ENCODE measurements at places on chromosomes 1 and 21.

DNA sequence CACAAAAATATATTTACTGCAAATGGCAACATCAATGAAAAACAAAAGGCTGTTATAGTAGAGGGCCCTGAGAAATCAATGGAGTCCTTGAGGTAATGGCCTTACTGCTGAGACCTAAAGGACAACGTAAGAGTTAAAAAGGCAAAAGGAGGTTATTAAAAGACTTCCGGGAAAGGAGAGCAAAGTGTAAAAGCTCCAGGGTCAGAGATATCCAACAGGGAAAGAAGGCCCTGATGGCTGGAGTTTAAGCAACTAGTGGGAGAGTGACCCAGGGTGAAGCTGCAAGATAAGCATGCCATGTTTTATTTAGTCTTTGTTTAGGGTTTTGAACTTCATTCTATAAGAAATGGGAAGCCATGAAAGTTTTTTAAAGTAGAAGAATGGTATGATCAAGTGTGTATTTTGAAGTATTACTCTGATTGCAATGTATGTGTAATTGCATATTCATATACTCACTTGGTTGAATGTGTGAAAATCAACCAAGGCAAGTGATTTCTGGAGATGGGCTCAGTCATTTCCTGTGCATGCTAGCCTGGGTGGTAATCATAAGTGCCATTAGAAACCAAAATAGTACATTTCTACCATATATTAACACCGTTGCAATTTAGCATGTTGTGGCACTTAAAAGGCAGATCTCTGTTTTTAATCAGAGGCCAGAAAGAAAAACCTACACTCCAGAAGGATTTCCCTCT, 5.3 kb upstream of the DPYD start:
- DNase-seq: no peak

DNA sequence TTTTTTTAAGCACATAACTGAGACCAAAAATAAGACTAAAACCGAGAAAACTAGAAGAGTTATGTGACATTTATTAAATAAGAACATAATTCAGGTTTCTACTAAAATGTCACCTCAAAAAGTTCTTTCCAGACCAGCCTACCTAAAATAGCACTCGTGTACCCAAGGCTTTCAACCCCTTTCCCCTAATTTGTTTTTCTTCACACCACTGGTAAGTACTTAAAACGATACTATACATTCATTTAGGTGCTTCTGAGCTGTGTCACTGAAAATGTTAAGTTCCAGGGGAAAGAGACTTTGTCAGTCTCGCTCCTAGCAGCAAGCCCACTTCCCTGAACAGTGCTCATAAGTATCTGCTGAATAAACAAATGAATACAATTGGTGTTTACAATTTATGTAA, 6.8 kb downstream of the RRAGC start:
- DNase-seq: no peak

GRCh38 chr1:143610196-143610595, 361.6 kb downstream of the FAM72C start:
- no peak for DNase-seq

GRCh38 chr1:61079296-61079897, 3.0 kb upstream of the NFIA start:
- DNase-seq: no peak

GRCh38 chr1:176241385-176242015, 34.4 kb upstream of the COP1 start:
- DNase-seq: no peak

DNA sequence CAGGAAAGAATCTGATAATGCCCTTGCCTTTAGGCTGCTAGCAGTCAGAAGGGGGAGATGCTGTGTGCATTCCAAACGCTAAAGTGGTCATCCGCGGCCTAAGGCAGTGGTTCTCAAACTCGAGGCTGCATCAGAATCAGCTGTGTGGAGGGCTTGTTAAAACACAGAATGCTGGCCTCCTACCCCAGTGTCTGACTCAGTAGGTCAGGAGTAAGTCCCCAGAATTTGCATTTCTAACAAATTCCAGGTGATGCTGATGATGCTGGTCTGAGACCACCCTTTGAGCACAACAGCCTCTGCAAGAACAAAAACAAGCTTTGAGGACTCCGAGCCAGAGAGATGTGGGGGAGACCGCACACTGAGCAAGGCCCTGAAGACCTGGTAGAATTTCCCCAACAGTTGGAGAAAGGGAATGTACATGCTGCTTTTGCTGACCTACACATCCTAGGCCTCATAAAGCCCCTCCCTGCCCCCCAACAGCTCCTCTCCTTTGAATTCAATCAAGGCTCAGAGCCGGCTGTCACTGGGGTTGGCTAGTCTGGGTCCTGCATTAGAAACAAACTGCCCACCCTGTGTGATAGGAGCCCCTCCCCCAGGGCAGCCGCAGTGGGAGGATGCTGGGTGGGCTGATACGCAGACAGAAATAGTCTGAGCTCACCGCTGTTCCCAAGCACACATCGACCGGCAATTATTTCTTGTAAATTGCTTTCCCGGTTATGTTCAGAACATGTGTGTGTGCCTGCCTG, 27.1 kb downstream of the SHISAL2A start:
- DNase-seq: no peak

DNA sequence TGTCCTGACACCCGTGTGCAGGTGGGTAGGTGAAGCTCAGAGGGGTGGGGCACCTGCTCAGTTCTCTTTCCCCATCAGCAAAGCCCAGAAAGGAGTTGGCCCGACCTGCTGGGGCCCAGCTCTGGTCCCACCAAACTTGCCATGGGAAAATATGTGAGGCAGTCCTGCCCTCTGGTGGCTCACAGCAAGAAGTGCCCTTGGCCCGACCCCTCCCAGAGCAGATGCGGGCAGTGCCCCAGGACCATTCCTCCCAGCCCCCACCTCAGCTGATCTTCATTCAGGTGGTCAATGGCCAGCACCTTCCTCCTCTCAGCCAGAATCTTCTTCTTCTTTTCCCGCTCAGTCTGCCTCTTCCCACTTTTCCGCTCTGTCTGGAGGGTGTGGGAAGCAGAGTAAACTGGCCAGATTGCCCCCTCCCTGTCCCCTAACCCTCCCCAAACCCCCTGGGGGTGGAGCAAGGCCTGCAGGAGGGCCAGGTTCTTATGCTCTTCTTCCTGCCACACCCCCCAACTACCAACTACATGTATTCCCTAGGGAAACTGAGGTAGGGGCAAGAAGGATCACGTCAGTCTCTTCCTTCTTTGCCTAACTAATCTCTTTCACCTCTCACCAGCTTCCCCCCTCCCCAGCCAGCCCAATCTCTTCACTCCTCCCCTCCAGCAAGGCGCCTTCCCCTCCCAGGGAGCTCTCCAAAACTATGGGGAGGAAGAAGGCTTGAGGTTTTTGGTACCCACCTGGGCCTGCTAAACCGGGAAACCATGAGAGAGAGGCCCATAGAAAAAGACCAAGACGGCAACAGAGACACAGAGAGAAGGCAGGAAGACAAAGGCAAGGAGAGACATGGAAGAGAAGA, 15.6 kb downstream of the TNNT2 start:
- DNase-seq: peak; percentile 50

- DNase-seq: no peak
Measured at GRCh38 chr1:214793708-214794107, 190.7 kb downstream of the CENPF start.

DNA sequence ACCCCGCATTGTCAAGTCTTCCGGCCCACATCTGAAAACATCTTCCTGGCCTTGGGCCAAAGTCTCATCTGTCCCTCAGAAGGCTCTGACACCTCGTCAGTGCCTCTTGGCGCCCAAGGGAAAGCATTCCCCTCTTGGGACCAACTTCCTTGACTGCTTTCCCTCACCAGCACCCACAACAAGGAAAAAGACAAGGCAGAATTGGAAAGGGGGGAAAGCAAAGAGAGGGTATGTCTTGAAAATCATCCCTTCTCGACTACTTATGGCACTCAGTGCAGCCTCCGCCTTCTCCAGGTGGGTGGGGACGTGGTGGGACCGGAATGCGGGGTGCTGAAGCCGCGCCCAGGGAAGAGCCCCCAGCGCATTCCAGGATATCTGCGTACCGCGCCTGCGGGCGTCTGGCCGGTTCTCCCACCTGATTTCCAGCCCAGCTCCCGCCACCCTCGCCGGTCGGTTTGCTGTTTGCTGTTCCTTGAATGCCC, 554 bp upstream of the SLC39A1 start:
- DNase-seq: peak; percentile 60

- no peak for DNase-seq
Measured at GRCh38 chr21:33169359-33169758, 60.4 kb upstream of the IFNAR2 start.

DNA sequence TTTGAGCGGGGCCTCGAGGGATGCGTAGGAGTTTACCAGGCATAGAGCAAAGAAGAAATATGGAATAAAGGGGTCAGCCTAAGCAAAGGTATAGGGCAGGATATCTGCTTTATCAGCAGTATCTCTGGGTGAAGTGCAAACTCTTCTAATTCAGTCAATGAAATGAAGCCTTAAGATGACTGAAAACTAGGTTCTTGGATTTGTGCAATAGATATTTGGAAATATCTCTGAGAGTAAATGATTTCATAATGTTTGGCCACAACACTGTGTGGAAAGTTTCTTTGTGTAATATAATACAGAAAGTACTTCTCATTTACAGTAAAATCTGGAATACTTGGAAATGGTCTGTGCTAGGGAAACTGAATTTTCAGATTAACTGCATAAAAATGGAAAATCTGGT, 26.1 kb downstream of the KCNJ15 start:
- no peak for DNase-seq

DNA sequence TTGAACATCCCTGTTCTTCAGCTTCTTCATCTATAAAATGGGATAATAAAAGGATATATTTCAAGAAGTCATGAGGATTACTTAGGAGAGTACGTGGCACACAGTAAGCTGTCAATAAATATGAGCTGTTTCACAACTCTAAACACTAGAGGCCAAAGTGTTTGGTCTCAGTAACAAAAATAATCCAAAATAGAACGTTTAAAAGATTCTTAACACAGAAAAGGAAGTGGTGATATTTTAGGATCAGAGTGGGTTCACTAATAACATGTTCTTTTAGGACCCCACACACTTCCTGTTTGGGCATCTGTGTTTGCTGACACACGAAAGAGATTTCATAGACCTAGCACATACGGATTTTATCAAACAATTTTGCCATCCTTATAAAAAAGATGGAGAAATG, 32.9 kb downstream of the TNFSF18 start:
- DNase-seq: no peak

- DNase-seq: peak; percentile 43
Measured at GRCh38 chr1:165858364-165858823, 31.0 kb downstream of the UCK2 start.

- DNase-seq: no peak
Measured at GRCh38 chr1:177305040-177306018, 134.6 kb downstream of the BRINP2 start.

GRCh38 chr1:235861857-235862256, 4.8 kb downstream of the LYST start:
- no peak for DNase-seq

- DNase-seq: no peak
Measured at GRCh38 chr1:86778569-86779239, 74.3 kb downstream of the SH3GLB1 start.

DNA sequence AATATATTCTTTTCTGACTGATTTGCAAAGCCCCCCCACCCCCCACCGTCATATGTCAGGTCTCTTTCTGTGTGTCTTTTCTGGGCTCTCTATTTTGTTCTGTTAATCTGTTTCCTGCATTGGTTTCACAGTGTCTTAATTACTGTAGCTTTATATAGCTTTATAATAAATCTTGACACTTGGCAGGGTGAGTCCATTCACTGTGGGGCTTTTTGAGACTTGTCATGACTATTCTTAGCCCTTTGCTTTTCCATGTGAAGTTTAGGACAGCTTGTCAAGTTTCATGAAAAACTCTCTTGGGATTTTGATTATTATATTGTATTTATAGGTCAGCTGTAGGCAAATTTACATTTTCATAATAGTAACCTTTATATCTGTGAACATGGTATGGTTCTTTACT, 50.4 kb downstream of the MIGA1 start:
- DNase-seq: no peak

DNA sequence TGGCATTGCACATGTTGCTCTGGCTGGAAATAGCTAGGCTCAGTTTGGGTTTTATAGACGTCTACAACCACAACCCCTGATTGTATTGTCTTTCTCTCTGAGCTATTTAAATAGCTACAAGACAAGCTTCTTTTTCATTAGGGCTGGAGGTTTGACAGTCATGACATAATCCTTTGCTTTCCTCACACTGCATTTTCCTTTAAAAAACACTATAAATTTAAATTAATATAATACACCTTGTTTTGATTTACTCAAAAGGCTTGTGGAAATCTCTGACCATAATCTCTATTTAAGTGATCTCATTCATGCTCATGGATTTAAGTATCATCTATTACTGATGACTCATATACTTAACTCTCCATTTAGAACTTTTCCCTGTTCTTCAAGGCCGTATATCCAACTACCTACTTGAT, 50.4 kb upstream of the PTGFR start:
- no peak for DNase-seq

- DNase-seq: no peak
Measured at GRCh38 chr1:64050601-64051000, 152.8 kb upstream of the UBE2U start.

DNA sequence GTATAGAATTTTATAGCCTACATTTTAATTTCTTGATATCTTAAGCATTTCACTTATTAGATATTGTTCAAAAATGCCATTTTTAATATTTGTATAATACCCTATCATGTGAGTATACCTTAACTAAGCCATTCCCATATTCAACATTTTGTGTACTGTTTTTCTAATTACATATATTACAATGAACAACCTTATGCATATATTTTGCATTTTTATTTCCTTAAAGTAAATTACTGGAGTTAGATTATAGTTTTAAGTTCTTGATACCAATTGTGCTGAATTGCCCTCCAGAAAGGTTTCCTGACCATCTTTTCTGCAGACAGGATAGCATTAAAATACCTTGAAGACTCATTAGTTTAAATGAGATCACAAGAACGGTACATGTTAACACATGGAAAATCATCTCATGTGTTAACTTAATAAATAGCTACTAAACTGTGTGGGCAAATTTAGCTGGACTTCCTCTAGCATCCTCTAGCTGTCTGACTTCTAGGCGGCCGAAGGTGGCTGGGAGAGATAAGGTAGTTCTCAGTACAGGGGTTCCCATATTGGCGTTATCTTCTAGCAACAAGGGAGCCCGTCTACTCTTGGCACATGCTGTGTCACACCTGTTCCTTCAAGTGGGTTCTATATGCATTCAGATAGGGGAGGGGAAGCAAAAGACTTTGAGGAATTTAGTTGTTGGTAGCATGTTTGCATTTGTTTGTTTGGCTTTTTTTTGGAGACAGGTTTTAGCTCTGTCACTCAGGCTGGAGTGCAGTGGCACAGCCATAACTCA, 8.9 kb downstream of the DCLRE1B start:
- no peak for DNase-seq

Measured in Right ventricle myocardium superior (tissue), 1 donor.